ENCODE measurements at places on chromosomes 2 and 18.

GRCh38 chr2:47617028-47617427 lies 165.9 kb upstream of the MSH6 start:
- DNase-seq, result no peak

GRCh38 chr2:25570161-25570845 lies 103.1 kb downstream of the DTNB start:
- no peak for DNase-seq

- no peak for DNase-seq
Measured at GRCh38 chr18:55229682-55230081, 270.4 kb upstream of the CCDC68 start.

- no peak for DNase-seq
Measured at GRCh38 chr2:96965781-96966514, 20.4 kb downstream of the FAM178B start.

DNA sequence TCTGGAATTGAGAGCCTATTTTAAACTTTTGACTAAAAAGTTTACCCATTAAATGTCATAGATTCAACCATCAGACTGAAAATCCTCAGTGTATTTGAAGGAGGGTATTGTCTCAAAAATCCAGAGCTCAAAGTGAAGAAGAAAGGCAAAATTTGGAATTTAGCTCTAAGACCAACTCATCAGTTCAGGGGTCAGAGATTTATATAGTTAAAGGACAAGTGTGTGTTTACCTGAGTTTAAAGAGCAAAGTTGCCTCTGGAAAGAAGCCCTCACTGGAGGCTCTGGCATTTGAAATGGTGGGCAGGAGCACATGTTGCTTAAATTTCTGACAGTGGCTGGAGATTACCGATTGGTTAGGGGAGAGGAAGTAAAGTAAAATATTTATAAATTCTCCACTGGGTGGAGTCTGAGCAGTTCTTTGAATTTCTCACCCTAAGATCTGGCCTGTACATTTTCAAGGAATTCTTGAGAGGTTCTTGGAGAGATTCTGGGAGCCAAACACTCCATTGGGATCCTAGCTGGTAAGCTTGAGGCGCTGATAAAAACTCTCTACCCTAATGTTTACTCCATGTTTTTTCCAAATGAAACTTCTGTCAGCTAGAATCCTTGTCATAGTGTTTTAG lies at the start of gene KYNU:
KYNU (plus strand) TSS at position 449 of the 623 bp plus-strand sequence. CDS start 7,704 bp downstream, outside the sequence.
- no peak for DNase-seq

- no peak for DNase-seq
Measured at GRCh38 chr18:37565101-37565976, at the start of gene CELF4. CELF4 (minus strand) TSS chr18:37565798.

DNA sequence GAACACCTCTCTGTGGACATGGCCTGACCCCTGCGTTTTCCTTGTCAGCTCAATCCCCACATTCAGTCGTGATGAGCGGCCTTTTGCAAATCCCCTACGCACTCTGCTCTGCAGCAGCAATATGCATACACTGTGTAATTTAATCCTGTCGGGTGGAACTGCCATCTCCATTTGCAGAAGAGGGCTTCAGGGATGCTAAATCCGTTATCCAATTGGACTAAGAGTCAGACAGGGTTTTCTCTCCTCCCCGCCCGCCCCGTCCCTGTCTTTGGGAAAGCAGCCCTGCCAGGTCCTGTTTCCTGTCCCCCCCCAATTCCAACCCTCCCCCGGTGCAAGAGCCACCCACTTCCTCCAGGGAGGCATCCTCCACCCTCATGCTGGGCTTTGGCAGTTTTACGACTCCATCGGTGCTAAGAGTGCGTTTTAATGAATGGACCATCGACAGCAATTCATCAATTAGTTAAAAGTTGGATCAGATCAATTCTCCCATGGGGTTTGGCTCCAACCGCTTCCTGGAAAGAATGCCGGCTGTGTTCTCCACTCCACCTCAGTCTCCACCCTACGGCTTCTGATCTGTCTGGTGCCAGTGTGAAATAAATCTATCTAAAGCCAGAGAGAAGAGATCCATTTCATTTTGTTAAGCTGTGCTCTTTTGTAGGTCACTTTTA lies 53.5 kb upstream of the ASAP2 start:
- no peak for DNase-seq

DNA sequence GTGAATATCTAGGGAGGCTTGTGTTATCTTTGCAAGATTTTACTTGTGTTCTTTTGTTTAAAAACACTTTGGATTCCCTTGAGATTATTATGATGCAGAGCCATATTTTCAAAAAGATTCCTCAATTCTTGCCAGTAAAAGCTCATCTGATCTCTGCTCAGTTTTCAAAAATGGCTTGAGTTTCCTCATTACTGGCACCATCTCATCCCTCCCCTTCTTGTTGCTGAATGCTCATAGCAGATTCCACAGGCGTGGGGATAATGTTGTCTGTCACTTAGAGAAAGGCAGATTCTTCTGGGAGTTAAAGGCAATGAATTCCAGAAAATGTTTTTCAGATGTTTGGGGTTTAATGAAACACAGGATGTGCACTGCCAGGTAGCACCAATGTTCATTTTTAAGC lies 170.4 kb upstream of the TANK start:
- DNase-seq, result no peak

DNA sequence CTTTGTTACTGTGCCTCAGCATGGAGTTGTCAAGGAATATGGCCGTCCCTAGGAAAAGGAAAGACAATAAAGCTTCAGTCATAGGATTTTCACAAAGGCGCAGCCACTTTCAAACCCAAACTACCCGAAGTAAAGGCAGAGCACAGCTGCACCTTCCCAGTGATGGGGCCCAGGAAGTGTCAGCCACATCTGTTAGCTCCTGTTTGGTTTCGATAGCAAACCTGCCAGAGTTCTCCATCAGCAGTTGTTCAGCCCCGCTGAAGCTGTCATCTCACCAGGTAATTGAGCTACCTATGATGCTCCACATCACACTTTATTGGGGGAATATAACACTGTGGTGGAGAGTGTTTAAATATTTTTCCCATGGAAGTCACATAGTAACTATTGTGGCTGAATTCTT lies 80.7 kb downstream of the LRATD1 start:
- DNase-seq, result no peak

DNA sequence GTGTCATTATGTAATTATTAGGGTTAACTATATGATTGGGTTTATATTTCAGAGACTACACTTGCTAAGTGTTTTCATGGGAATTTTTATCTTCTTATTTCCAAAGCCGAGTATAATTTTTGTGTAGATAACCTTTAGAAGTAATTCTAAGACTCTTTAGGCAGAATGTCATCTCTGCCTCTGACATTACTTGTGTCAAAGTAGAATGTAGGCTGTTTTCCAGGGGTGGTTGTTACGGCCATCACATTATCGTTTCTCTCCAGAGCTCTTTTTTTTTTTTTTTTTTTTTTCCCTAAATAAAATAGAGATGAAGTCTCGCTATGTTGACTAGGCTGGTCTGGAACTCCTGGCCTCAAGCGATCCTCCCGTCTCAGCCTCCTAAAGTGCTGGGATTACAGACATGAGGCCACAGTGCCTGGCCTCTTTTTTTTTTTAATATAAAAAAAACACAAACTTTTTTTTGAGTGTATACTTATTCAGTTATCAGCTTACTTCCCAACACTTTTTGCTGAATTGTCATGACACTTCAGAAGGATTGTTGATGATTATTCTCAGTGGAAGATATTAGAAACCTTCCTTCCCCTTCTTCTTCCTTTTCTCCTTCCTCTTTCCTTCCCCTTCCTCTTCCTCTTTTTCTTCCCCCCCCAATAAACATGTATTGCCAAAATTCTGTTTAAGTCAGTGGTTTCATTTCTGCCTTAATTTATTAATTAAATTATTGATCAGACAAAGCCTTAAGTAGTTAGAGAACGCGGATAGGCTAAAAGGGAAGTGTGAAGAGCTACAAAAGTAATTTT lies 2.3 kb downstream of the PIKFYVE start:
- DNase-seq, result no peak

GRCh38 chr2:39107156-39107555 lies 13.7 kb downstream of the SOS1 start:
- DNase-seq, result no peak

GRCh38 chr18:46627136-46627535 lies 29.9 kb downstream of the LOXHD1 start:
- DNase-seq, result no peak

DNA sequence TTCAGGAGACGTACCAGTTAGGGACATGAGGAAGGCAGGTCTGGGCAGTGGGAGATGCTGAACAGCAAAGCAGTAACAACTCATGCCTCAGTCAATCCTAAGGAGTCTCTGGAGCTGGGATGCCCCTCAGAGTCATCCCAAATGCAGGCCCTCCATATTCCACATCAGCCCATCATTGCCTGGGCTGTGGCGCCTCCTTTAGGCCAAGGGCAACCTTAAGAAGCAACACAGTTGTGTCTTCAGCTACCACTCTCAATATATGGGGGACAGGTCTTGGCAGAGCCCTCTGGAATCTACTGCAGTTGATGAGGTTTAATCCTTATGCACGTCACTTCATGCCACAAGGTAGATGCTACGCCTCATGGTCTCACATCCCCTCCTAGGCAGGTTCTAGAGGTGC lies 682.0 kb upstream of the RAB6C start:
- DNase-seq, result no peak

DNA sequence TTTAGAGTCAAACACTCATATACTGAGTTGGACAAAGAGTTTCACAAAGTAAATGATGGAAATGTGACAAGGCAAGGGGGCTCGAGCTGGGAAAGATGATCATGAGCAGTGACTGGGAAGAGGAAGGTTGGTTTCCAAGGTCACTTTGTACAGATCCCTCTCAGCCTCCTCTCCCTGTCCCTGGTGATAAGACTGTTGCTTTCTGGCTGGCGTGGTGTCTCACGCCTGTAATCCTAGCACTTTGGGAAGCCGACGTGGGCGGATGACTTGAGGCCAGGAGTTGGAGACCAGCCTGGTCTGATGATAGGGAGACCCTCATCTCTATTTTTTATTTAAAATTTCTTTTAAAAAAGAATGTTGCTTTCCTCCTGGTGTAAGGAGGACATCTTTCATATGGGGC lies 86.6 kb upstream of the STPG4 start:
- no peak for DNase-seq

DNA sequence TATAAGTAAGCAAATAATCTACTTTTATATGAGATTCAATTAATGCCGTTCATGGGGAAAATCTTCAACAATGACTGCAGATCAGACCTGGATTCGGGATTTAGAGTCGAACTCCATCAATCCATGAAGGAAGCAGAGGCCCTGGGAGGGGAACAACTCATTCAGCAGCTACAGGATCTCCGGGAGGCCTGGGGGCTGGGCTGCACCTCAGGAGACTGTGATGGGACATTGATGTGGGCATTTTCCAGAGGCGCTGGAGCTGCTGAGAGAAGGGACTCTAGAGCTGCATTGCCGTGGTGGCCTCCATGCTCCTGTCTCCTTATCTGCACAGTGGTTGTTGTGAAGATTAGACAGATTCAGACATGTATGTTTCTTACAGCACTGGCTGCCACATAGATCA lies 76.9 kb downstream of the MYT1L start:
- DNase-seq, result no peak

GRCh38 chr2:144759746-144760145 lies 239.8 kb upstream of the ZEB2 start:
- no peak for DNase-seq

DNA sequence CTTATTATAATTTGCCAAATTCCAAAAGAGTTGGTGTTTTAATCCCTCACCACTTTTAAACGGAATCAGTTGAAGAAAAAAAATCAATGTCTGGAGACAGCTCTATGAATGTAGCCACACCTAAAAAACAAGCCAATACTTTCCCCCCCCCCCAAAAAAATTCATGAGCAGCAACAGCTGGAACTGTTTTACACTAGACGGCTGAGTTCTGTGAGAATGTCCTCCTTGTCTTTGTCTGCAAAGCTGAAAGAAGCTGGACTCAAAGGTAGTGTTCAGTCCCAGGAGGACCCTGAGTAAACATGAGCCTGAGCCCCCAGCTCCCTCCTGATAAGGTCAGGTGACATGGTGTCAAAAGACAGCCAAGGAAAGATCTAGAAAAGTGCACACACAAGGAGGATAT lies 68.2 kb downstream of the ZNF521 start:
- DNase-seq, result no peak

- no peak for DNase-seq
Measured at GRCh38 chr2:108612153-108612513, 77.9 kb downstream of the LIMS1 start.

Measured in stimulated activated CD8-positive, alpha-beta memory T cell treated with anti-CD3 and anti-CD28 coated beads, Interleukin-15, amount 100 ng/mL, for 4 hours (primary cell).